ENCODE measurements at places on chromosomes 7 and 10. TPM values are rescaled to one million over a fixed set of nuclear protein-coding genes. Genes with fewer than 3 reads are reported as not detected.

The DRGX gene
- not detected for total RNA-seq

The GPR26 gene
- not detected for total RNA-seq

The ACTR3C gene
- total RNA-seq: 19.1 TPM

The LGI1 gene
- 2.9 TPM for total RNA-seq

The ZP3 gene
- 3.8 TPM for total RNA-seq

The LIPN gene
- total RNA-seq: 0.19 TPM

The PNLIP gene
- not detected for total RNA-seq

The NPTX2 gene
- 1.6 TPM for total RNA-seq

The SPDYE1 gene
- total RNA-seq: not detected

The STX1A gene
- 1.0 TPM for total RNA-seq

The C7orf57 gene
- total RNA-seq: 0.88 TPM

The SMC3 gene
- total RNA-seq: 32.4 TPM

The TUBAL3 gene
- 0.19 TPM for total RNA-seq

The ICA1 gene
- 9.9 TPM for total RNA-seq

The CTNNA3 gene
- total RNA-seq: 0.29 TPM

The CXCL12 gene
- 28.4 TPM for total RNA-seq

The BLNK gene
- 42.3 TPM for total RNA-seq

The LLCFC1 gene
- total RNA-seq: not detected

The ERVW-1 gene
- not detected for total RNA-seq

The NKX2-3 gene
- 0.19 TPM for total RNA-seq

The MYPN gene
- total RNA-seq: not detected

The SLC13A1 gene
- total RNA-seq: not detected

The MOSPD3 gene
- 19.5 TPM for total RNA-seq

The KIAA1217 gene
- 66.8 TPM for total RNA-seq

The GDF2 gene
- total RNA-seq: not detected

The JCAD gene
- 23.1 TPM for total RNA-seq

The FZD8 gene
- total RNA-seq: 2.3 TPM

The ITPRID1 gene
- 1.00 TPM for total RNA-seq

All from esophagus squamous epithelium (tissue), 5 donors.